ENCODE measurements at places on chromosomes 16 and 17. TPM values are rescaled to one million over a fixed set of nuclear protein-coding genes. Genes with fewer than 3 reads are reported as not detected.

Gene CRAMP1
- total RNA-seq = 24.2 TPM

Gene CHST4
- not detected for total RNA-seq

- H3K4me1 ChIP-seq = no peaks in the 10 kb centered on the region
- no peak overlapping the region for H3K27ac ChIP-seq
- no peaks in the 10 kb centered on the region for H3K27me3 ChIP-seq
- H3K4me3 ChIP-seq = no peak overlapping the region
- DNase-seq = no peak
Observed at GRCh38 chr17:73658821-73659515, 14.7 kb upstream of the SDK2 start.

Gene SYT17
- 4.3 TPM for total RNA-seq

Gene RUNDC3A
- 0.75 TPM for total RNA-seq

GRCh38 chr16:29204806-29205135 is 201.7 kb downstream of the NPIPB11 start:
- H3K27me3 ChIP-seq = no peaks in the 10 kb centered on the region
- H3K4me3 ChIP-seq = no peak overlapping the region
- H3K36me3 ChIP-seq = no peaks in the 10 kb centered on the region
- no peak for DNase-seq
- H3K27ac ChIP-seq = no peak overlapping the region
- no peaks in the 10 kb centered on the region for H3K4me1 ChIP-seq

DNA sequence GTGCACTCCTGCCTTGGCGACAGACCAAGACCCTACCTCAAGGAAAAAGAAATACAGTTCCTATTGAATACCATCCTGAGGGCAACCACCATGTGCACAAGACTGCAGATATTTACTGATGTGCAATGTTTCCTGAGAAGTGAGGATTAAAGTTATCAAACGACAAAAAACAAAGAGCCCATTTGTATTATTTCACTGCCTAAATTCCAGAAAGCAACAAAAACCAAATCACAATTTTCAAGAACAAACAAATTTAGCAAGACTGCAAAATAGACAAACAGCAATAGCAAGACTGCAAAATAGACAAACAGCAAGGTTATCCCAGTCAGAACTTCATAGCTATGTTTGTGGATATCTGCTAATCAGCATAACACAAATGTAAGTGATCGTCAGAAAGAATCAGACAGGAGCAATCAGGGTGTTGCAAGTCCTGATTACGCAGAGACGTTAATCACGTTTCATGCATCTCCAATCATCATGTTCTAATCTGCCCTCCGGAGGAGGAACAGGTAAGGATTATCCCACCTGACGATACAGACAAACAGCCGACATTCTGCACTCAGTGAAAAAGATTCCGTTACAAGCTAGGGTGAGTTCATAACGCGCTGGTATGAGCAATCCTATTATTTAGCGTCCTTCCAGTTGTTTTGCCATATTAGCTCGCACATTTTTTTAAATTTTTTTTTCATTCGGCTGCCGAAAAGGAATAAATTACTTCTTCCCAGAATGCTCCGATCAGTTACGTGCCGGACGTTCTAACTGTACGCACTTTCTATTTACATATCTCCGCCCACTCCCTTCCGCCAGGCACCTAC is 2.9 kb downstream of the TMEM107 start:
- no peaks in the 10 kb centered on the region for H3K27me3 ChIP-seq
- peak; percentile 82 for DNase-seq
- no peaks in the 10 kb centered on the region for H3K36me3 ChIP-seq
- no peak overlapping the region for H3K4me3 ChIP-seq
- H3K4me1 ChIP-seq = no peaks in the 10 kb centered on the region

- DNase-seq = peak; percentile 47
- H3K4me3 ChIP-seq = no peak overlapping the region
- H3K4me1 ChIP-seq = no peaks in the 10 kb centered on the region
Observed at GRCh38 chr17:41492351-41492750, 2.6 kb upstream of the KRT36 start.

DNA sequence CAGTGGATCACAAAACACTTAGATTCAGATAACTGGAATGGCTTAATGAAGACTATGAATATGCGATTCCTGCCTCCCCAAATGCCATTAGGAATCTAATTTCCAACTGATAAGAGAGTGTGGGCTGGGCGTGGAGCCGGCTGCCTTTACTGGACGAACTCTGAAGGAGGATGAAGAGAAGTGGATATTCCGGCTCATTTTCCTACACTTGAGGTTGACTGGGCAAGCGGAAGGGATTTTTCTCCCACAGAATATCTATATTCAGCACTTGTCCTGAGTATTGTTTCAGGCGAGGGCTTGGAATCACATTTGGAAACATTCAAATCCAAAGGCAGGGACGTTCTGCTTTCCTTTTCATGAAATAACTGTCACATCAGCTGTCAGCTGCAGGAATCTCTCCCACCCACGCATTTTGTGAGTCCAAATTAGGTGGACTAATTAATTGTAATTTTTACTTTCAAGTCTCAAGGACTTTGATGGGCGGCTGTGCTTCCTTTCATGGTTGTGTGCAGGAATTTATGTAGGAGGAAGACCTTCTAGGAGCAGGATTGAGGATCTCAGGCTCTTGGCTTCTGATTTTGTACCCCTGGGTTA is 138.5 kb downstream of the PITPNC1 start:
- H3K4me1 ChIP-seq = no peaks in the 10 kb centered on the region
- H3K27ac ChIP-seq = no peak overlapping the region
- no peak for DNase-seq
- H3K4me3 ChIP-seq = no peak overlapping the region
- no peaks in the 10 kb centered on the region for H3K27me3 ChIP-seq

DNA sequence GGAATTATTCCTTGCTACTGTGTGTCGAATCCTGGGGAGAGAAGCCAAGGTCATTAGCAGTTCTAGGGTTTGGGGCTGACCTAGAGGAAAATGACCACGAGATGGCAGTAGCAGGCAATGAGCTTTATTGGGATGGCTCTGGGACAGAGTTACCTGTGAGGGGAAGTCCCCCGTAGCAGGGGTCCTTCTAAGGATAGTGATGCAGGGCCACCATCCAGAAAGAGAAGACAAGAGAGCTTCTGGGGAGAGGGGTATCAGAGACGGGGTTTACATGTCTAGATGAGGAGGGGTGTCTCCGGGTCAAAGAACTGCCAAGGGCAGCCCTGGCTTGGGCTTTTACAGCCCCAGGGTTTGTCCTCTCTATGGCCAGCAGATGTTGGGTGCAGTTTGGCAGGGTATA is 6.4 kb upstream of the GGT6 start:
- no peaks in the 10 kb centered on the region for H3K36me3 ChIP-seq
- H3K27me3 ChIP-seq = no peaks in the 10 kb centered on the region
- peaks cover 4% of the 10 kb centered on the region for H3K4me1 ChIP-seq

GRCh38 chr17:8481089-8481488 is 45.4 kb downstream of the NDEL1 start:
- no peak overlapping the region for H3K4me3 ChIP-seq
- no peak overlapping the region for H3K27ac ChIP-seq
- H3K36me3 ChIP-seq = peaks cover 40% of the 10 kb centered on the region
- H3K27me3 ChIP-seq = no peaks in the 10 kb centered on the region
- no peak for DNase-seq

DNA sequence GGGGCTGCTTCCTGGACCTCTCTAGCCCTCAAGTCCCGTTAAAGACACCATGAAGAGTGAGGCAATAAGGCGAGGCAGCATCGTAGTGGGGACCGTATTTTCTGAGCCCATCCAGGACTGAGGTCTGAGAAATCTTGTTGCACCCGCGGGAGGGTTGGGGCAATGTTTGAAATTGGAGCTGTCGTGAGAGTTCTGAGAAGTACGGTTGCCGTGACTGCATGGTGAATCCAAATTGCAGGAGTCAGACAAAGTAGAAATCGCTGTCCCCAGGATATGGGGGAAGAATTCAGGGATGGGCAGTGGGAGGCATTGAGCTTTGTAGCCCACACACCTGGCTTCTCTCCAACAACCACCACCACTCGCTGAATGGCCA is 42.0 kb upstream of the RPL38 start:
- H3K27ac ChIP-seq = no peak overlapping the region
- H3K4me1 ChIP-seq = no peaks in the 10 kb centered on the region
- no peak overlapping the region for H3K4me3 ChIP-seq
- DNase-seq = no peak
- H3K27me3 ChIP-seq = no peaks in the 10 kb centered on the region
- H3K36me3 ChIP-seq = no peaks in the 10 kb centered on the region

Gene SIAH1
- total RNA-seq = 24.3 TPM

Gene FMNL1
- 24.0 TPM for total RNA-seq

DNA sequence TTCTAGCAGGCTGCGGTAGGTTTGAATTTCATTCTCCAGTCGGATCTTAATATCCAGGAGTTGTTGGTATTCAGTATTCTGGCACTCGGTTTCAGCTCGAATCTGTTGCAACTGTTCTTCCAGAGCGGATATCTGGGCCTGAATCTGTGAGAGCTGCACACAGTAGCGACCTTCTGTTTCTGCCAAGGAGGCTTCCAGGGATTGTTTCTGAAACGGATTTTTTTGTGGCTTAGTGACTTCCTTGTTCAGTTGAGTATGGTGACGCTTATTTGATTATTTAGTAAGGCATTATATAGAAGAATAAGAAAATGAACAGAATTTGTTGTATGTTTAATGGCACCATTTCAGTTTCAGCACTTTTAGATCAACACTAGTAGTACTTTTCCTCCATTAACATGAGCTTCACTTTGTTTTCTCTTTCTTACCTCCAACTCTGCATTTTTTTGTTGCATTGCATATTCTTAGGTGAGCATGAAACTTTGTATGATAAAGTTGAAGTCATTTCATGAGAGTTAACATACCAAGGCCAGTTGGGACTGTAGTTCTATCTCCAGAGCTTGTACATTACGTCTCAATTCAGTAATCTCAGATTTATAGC is 2.8 kb downstream of the KRT10 start:
- peak overlapping the region; percentile 54 for H3K27ac ChIP-seq
- no peaks in the 10 kb centered on the region for H3K36me3 ChIP-seq
- no peak for DNase-seq
- no peaks in the 10 kb centered on the region for H3K27me3 ChIP-seq
- no peaks in the 10 kb centered on the region for H3K4me1 ChIP-seq

- H3K4me1 ChIP-seq = no peaks in the 10 kb centered on the region
- no peak overlapping the region for H3K4me3 ChIP-seq
- no peak for DNase-seq
- no peak overlapping the region for H3K27ac ChIP-seq
- peaks cover 4% of the 10 kb centered on the region for H3K36me3 ChIP-seq
Observed at GRCh38 chr16:75570396-75571065, 4.4 kb downstream of the GABARAPL2 start.

DNA sequence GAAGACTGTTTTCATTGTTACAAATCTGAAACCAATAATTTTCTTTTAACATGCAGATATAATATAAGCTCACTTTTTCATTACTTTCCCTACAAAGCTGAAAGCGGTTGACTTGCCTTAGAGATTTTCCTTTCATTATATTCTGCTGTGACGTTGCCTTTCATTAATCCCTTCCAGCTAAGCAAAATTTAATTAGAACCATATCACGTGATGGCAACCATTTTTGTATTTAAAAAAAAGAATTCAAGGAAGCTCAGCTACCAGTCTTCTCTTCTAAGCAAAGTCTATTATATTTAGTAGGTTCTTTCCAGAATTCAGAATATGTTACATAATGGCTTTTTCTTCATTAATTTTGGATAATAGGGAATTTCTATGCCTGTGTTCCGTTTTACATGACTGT is 186.5 kb downstream of the PRKCA start:
- H3K4me1 ChIP-seq = no peaks in the 10 kb centered on the region
- H3K27me3 ChIP-seq = no peaks in the 10 kb centered on the region
- H3K4me3 ChIP-seq = no peak overlapping the region
- no peaks in the 10 kb centered on the region for H3K36me3 ChIP-seq

Gene KCNH6
- not detected for total RNA-seq

Gene DBNDD1
- 1.1 TPM for total RNA-seq

Gene TNP2
- not detected for total RNA-seq

Gene TIMP2
- 732 TPM for total RNA-seq

- H3K27me3 ChIP-seq = no peaks in the 10 kb centered on the region
- DNase-seq = no peak
- no peak overlapping the region for H3K27ac ChIP-seq
- no peaks in the 10 kb centered on the region for H3K36me3 ChIP-seq
Observed at GRCh38 chr17:58252141-58252540, 13.8 kb downstream of the LPO start.

DNA sequence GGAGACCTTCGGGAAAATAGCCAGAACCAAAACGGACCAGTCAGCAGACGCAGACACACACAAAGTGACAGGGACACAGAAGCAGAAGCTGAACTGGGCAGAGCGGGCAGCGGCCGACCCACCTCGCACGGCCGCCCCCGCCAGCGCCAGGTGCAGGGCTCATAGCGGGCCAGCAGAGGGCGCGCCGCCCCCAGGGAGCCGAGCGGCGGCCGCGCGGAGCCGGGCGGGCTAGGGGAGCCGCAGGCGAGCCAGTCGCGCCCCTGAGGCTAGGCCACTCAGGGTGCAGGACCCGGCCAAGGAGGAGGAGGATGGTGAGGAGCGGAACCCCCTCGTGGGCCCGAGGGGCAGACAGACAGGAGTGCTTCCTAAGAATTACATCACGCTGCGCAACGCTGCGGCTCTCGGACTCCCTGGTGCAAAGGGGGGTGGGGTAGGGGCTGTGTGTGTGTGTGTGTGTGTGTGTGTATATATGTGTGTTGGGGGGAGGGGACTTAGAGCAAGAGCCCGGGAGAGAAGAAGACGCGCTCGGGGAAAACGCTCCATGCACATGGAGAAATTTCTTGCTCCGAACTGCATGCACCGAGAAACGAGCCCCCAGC is 913 bp upstream of the NOG start:
- peaks cover 4% of the 10 kb centered on the region for H3K4me1 ChIP-seq
- H3K27ac ChIP-seq = no peak overlapping the region
- peak overlapping the region; percentile 55 for H3K4me3 ChIP-seq
- peak; percentile 87 for DNase-seq
- H3K36me3 ChIP-seq = no peaks in the 10 kb centered on the region
- H3K27me3 ChIP-seq = no peaks in the 10 kb centered on the region

DNA sequence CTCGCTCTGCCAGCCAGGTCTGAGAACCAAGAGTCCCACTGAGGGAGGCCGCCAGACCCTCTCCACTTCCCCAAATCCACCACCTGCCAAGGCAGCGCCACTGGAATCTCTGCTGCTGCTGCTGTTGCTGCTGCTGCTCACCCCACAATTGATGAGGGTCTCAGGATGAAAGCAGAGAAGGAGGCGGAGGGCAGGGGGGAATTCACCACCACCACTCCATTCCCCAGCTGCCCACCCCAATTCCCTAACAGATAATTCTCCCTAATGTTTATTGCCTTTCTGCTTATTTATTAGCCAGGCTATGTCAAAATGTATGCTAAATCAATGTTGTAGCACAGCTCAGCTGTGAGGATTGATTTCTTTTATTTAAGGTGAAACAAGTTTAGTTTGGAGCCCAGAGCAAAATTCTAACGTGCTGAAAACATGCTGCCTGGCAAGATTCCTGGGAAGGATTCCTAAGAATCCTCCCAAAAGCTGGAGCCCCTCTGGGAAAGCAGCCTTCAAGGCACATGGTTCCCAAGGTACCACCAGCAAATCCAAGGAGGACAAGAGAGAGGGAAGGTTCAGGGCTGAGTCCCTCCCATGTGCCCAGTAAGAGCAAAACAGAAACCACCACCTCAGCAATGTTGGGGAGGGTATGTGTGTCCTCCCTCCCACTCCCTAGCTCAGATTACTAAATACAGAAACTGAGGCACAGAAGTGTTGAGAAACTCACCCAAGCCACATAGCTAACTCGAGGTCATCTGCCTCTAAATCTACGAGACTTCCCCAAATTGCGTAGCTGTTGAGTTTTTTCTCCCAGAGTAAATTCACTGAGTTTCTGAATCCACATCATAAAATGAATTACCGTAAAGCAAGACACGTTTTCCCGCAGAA is 12.2 kb upstream of the CDH5 start:
- no peak for DNase-seq
- H3K4me3 ChIP-seq = no peak overlapping the region
- no peak overlapping the region for H3K27ac ChIP-seq
- no peaks in the 10 kb centered on the region for H3K27me3 ChIP-seq

All from aorta (tissue), 5 donors.